NCI-H1105 treated with DMSO at 0.1 percent for 48 hours (cell line): ENCODE measurements at places on chromosomes 4 and X.

DNA sequence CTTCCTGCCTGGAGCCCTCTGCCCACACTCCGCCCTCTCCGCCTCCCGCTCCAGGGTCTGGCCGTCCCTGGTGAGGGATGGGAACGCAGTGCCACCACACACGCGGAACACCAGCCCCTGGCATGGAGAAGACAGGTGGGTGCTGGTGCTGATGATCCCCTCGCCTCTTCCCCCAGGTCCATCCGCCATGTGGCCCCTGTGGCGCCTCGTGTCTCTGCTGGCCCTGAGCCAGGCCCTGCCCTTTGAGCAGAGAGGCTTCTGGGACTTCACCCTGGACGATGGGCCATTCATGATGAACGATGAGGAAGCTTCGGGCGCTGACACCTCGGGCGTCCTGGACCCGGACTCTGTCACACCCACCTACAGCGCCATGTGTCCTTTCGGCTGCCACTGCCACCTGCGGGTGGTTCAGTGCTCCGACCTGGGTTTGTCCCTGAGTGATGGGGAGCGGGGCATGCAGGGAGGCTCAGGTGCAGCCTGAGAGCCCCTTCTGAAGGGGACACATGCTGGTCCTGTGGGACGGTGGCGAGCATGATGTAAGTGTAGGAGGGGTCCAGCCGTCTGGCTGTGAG lies 9.8 kb downstream of the BGN start:
- DNase-seq = no peak

GRCh38 chr4:106875340-106875739 lies 160.8 kb downstream of the DKK2 start:
- DNase-seq = no peak

GRCh38 chr4:77629885-77630284 lies 24.3 kb downstream of the CXCL13 start:
- no peak for DNase-seq

- no peak for DNase-seq
Observed at GRCh38 chr4:6942238-6942800, 32.7 kb downstream of the TBC1D14 start.

- no peak for DNase-seq
Observed at GRCh38 chr4:141580523-141580922, 55.9 kb upstream of the IL15 start.

- no peak for DNase-seq
Observed at GRCh38 chr4:8108991-8109390, 49.6 kb downstream of the ABLIM2 start.

- no peak for DNase-seq
Observed at GRCh38 chrX:34377645-34378044, 245.5 kb upstream of the FAM47A start.

DNA sequence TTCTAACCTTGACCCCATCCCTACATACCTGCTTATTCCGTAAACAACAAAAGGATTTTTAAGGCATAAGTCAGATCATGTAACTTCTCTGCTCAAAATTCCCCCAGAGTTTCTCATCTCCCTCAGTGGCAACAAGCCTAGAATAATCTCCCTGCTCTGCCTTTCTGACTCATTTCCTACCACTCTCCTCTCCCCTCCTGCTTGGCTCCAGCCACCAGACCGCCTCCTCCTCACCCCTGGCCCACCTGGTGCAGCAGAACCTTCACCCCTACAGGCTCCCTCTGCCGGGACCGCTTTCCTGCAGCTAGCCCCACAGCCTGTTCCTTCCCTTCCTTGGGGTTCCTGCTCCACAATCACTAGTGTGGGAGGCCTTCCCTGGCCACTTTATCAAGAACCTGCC lies 32.1 kb downstream of the TSPAN5 start:
- no peak for DNase-seq

GRCh38 chrX:9339603-9340491 lies 125.0 kb upstream of the TBL1X start:
- DNase-seq = no peak
